HCEC 1CT (cell line): ENCODE measurements at places on chromosomes 12 and 14.
A peak's percentile ranks its signal among the peaks of the same experiment; 100 is the strongest.

GRCh38 chr12:92951006-92951405 lies 21.9 kb upstream of the EEA1 start:
- DNase-seq: no peak

- no peak for DNase-seq
These were observed 60.4 kb upstream of the FBRSL1 start for GRCh38 chr12:132429602-132429945.

DNA sequence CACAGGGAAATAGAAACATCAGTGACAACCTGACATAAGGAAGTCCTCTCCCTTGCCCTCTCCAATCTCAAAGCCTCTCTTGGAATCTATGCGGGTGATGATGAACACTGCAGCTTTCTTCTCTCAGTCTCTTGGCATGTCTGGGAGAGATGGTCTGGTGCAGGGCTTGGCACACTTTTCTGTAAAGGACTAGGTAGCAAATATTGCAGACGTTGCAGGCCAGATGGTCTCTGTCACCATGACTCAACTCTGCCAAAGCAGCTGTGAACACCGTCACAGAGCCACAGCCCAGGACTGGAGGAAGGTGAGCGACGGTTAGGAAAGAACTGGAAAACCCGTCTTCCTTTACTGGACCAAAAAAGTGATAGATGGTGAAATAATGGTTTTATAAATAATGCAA lies 591.0 kb upstream of the TMEM132C start:
- DNase-seq: no peak

- no peak for DNase-seq
These were observed 103.5 kb upstream of the BCAT1 start for GRCh38 chr12:25052196-25052913.

- peak; percentile 80 for DNase-seq
These were observed 33.2 kb upstream of the STRN3 start for GRCh38 chr14:31059152-31059924.

GRCh38 chr12:72676556-72676955 lies 404.4 kb downstream of the TRHDE start:
- DNase-seq: no peak

GRCh38 chr12:32761716-32762115 lies 6.0 kb upstream of the YARS2 start:
- DNase-seq: no peak
